ENCODE measurements at places on chromosomes 1 and 21.
A peak's percentile ranks its signal among the peaks of the same experiment; 100 is the strongest.

- peak; percentile 6 for DNase-seq
Measured at GRCh38 chr1:173409613-173410012, 67.5 kb upstream of the PRDX6 start.

DNA sequence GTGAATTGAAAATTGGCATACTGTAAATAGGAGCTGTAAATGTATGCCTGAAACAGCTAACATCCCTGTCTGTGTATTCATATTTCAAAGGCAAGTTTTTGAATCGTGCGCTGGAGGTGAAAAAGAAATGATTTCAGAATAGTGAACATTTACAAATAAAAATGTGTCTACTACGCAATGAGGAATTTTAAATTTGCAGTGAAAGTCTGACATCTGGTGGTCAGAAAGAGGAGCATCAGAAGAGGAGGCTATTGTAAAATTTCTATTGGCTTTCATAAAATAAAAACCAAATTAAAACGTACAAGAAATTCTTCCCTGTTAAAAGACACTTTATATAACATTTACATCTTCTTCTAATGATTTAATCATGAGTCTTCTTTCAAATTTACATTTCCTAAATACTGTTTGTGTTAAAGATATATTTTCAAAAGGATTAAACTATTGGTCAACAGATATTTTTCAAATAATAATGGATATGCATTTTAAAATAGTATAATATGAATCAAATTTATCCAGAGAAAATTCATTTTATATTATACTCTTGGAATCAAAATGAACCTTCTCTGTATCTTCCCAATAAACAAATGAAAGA lies 113.7 kb upstream of the RRP15 start:
- DNase-seq = no peak

DNA sequence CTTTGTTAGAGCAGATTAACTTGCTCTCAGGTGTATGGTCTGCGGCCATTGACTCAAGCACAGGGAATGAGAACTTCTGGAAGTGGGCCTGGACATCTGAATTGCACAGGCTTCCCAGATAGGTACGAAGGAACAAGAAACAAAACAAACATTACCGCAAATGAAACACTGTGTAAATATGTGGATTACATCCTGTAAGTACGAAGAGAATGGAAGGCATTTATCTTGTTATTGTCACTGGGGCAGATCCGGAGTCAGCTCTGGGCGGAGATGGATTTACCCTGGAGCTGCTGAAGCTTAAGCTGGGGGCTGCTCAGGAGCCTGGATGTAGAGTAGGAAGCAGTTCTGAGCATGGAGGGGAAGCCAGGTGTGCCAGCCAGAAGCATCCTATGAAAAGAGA lies 6.8 kb downstream of the HES2 start:
- no peak for DNase-seq

GRCh38 chr1:204941421-204942338 lies 71.0 kb downstream of the NFASC start:
- peak; percentile 84 for DNase-seq

DNA sequence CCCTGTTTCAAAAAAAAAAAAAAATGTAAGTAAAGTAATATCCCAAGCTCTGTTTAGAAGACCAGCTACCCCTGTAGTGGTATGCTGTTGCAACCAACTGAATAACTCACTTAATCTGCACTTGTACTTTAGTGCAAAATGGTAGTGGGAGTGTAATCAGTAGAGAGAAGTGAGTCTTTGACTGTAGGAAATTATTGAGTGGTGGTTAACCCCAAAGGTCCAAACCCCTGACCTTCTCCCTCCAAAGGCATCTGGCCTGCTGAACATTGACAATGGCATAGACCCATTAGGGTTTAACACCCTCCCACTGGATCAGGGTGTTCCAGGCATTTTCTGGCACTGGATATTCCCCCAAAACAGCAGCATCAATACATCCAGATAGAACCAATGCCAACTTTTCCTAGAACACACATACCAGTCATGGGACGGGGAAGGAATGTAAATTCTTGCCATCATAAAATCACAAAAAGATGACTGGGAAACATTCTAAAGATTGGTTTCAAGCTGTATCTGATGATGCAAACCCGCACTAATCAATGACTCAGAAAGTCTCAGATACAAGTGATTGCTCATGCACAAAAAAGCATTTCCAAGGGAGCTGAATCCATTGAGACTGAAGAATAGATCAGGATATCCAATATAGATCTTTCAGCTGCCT lies 110.3 kb downstream of the MRPL39 start:
- DNase-seq = no peak
